NT2/D1 (cell line): ENCODE measurements at places on chromosomes 4 and X.

GRCh38 chr4:110412354-110413065 is 63.4 kb upstream of the ENPEP start:
- no peak for DNase-seq

- no peak for DNase-seq
Observed at GRCh38 chr4:108919226-108919893, 156.5 kb upstream of the ETNPPL start.

DNA sequence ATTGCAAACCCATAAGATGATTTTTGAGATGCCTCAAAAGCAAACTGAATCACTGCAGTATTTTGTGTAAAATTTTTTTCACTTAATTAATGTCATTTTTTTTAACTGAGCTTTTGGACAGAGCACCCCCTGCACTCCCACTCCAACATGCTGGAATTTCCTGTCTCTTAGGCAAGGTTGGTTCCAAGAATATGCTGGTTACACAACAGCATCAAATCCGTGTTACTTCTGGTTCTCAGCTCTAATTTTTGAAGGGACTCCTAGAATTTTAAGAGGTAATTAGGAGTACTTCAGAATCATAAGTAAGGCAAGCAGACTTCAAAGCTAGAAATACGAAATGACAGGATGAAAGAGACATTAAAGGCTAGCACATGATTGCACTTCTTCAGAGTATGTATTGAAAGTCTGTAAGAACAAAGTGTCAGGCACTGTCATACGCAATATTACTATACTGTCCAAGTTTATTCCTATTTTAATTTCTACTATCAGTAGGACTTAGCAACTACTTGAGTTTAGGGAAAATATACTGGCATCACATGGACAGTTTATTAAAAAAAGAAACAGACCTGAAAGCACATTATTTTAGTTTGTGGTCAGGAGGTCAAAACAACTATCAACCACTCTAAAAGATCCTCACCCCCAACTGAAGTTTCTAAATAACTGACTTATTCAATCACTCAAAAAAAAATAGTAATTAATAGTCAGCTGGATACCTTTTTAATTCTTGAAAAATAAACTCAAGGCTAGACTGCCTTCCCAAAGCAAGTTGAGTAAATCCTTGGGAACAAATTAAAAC is 1.6 kb upstream of the JCHAIN start:
- no peak for DNase-seq

DNA sequence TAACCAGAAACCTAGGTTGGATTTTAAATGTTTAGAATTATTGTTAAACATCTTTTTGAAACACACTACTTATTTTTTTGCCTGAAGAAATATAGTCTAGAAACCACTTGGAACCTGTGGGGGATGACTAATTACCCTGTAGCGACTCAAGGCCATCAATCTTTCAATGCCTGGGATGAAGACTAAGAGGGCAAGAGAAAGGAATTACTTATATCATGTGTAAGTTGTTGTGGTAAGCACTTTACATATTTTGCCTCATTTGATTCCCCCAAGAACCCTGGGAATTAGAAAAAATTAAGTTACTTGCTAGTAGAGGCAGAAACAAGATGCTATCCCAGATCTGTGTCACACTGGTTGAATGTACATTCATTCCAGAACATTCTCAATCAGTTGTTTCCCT is 170.9 kb upstream of the GRIA3 start:
- DNase-seq = no peak

GRCh38 chr4:52665592-52665991 is 6.5 kb upstream of the USP46 start:
- DNase-seq = no peak
